ENCODE measurements at places on chromosomes 3 and 15. TPM values are rescaled to one million over a fixed set of nuclear protein-coding genes. Genes with fewer than 3 reads are reported as not detected.

GASK1A gene
- 0.48 TPM for total RNA-seq

ZNF662 gene
- total RNA-seq, result 0.96 TPM

P2RY12 gene
- total RNA-seq, result not detected

EFCAB12 gene
- not detected for total RNA-seq

SAXO2 gene
- total RNA-seq, result under 0.01 TPM

ATP13A4 gene
- total RNA-seq, result 0.48 TPM

IL16 gene
- total RNA-seq, result under 0.01 TPM

CEP152 gene
- 4.7 TPM for total RNA-seq

NDN gene
- 13.6 TPM for total RNA-seq

TRPM1 gene
- under 0.01 TPM for total RNA-seq

CHST2 gene
- 2.1 TPM for total RNA-seq

PPIB gene
- 754 TPM for total RNA-seq

SLC28A2 gene
- total RNA-seq, result not detected

PLSCR5 gene
- not detected for total RNA-seq
